ENCODE measurements at places on chromosomes 5 and 9. TPM values are rescaled to one million over a fixed set of nuclear protein-coding genes. Genes with fewer than 3 reads are reported as not detected.

DNA sequence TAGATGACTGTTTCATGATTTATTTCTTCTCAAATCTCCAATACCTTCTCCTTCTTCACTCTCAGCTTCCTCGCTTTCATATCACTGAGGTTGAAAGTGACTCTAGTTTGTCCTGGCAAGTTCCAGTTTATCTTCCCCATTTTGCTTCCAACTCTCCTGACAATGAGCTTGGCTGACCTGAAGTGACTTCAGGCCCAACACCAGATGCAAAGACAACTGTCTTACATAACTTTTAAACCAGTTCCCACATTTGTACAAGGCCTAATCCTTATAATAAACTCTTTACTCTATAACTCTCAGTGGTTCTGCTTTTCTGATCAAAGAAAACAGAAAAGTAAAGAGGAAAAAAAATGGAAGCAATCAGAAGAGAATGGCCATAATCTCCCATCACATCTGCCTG lies 22.0 kb downstream of the GNG10 start:
- H3K36me3 ChIP-seq = no peaks in the 10 kb centered on the region
- no peaks in the 10 kb centered on the region for H3K4me1 ChIP-seq
- no peak for DNase-seq
- H3K27ac ChIP-seq = no peak overlapping the region

- no peak overlapping the region for H3K4me3 ChIP-seq
- DNase-seq = no peak
- no peak overlapping the region for H3K27ac ChIP-seq
- no peaks in the 10 kb centered on the region for H3K27me3 ChIP-seq
- H3K36me3 ChIP-seq = no peaks in the 10 kb centered on the region
Observed at GRCh38 chr5:95925939-95926338, 35.7 kb downstream of the ELL2 start.

GRCh38 chr9:36318212-36318802 lies 60.1 kb upstream of the GNE start:
- DNase-seq = no peak
- no peaks in the 10 kb centered on the region for H3K36me3 ChIP-seq
- H3K27me3 ChIP-seq = no peaks in the 10 kb centered on the region
- H3K4me3 ChIP-seq = no peak overlapping the region
- H3K4me1 ChIP-seq = peaks cover 3% of the 10 kb centered on the region

DNA sequence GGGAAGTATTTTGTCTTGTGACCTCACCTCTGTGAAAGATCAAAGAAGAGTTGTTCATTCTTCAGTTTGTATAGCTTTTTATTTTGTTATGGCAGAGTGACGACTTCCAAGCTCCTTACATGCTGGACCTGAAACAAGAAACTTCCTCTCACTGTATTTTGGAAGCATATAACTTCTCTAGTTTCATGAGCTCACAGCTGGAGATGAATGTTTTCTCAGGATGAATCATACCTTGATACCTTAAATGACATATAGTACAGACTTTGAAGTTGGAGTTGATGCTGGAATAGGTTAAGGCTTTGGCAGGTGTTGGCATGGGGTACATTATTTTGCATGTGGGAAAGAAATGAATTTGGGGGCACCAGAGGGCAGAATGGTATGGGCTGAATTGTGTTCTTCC lies 112.5 kb downstream of the SLC25A46 start:
- no peaks in the 10 kb centered on the region for H3K27me3 ChIP-seq
- H3K4me1 ChIP-seq = no peaks in the 10 kb centered on the region
- H3K4me3 ChIP-seq = no peak overlapping the region
- no peak for DNase-seq
- H3K27ac ChIP-seq = no peak overlapping the region
- no peaks in the 10 kb centered on the region for H3K36me3 ChIP-seq

Gene PALM2AKAP2
- not detected for total RNA-seq

Gene ENHO
- total RNA-seq = not detected

Gene NMUR2
- not detected for total RNA-seq

DNA sequence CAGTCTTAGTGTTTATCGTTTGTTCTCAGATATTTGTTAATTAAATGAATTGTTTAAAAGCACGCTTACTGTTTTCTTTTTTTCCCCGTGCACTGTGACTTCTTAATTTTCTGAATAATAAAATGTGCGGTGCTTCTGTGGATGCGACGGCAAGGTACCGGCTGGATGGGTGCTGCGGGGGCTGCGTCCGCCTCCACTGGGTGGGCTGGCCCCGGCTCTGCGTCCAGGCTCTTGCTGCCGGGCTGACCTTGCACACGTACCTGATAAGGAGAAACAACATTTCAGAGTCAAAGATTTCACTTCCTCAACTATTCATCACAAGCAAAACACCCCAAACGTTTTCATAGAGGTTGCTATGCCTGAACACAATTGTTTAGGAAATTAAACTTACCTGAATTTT lies 404.0 kb upstream of the IRX1 start:
- peaks cover 3% of the 10 kb centered on the region for H3K4me1 ChIP-seq
- H3K27ac ChIP-seq = no peak overlapping the region
- H3K27me3 ChIP-seq = peaks cover 21% of the 10 kb centered on the region
- no peak overlapping the region for H3K4me3 ChIP-seq
- DNase-seq = no peak

Gene CARTPT
- total RNA-seq = not detected

GRCh38 chr9:130325921-130326320 lies 60.4 kb downstream of the HMCN2 start:
- DNase-seq = no peak
- peaks cover 28% of the 10 kb centered on the region for H3K27me3 ChIP-seq
- no peaks in the 10 kb centered on the region for H3K36me3 ChIP-seq
- H3K4me3 ChIP-seq = no peak overlapping the region

Gene NUTM2G
- total RNA-seq = not detected

- H3K36me3 ChIP-seq = no peaks in the 10 kb centered on the region
- no peak overlapping the region for H3K4me3 ChIP-seq
Observed at GRCh38 chr5:166382031-166382430, 1909.4 kb upstream of the WWC1 start.

Gene G3BP1
- 264 TPM for total RNA-seq

DNA sequence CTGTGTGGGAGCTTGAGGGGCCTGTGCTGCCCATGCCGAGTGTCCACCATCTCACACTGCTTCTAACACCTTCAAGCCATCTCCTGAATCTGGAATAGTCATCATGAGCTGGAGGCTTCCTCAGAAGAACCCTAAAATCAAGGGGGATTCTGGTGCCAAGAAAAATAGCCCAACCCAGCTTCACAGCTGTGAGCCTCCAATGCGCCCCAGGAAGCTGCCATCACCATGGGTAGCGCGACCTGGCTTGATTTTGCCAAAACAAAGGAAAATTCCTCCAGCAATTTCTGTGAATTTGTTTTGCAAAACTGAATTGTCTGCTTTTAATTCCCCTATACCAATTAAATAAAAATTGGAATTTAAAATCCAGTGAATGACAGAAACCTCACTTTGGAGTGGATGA lies 6.2 kb upstream of the TIFAB start:
- H3K4me3 ChIP-seq = no peak overlapping the region
- no peak for DNase-seq
- no peak overlapping the region for H3K27ac ChIP-seq

Gene AUH
- 12.7 TPM for total RNA-seq

DNA sequence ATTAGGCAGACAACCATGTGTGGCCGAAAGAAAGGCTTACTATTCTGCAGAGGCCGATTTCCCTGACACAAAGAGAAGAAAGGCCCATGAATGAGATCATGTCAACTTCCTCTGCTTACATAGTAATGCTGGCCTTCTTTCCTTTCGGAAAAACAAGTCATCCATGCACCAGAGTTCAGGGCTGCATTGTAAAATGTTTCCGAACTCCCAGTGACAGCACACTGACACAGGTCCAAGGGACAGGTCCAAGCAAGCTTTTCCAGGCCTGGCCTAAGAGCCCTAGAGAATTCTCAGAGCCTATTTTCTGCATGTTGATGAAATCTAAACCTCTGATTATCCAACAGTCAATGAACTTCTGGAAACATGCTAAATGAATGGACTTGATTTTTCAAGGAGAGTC lies 140.9 kb downstream of the ZNF608 start:
- no peaks in the 10 kb centered on the region for H3K36me3 ChIP-seq
- no peak overlapping the region for H3K4me3 ChIP-seq
- no peak for DNase-seq
- no peaks in the 10 kb centered on the region for H3K27me3 ChIP-seq

GRCh38 chr5:16894236-16895057 lies 41.6 kb downstream of the MYO10 start:
- H3K4me1 ChIP-seq = no peaks in the 10 kb centered on the region
- H3K27me3 ChIP-seq = peaks cover 15% of the 10 kb centered on the region
- DNase-seq = no peak
- H3K4me3 ChIP-seq = no peak overlapping the region
- no peaks in the 10 kb centered on the region for H3K36me3 ChIP-seq

DNA sequence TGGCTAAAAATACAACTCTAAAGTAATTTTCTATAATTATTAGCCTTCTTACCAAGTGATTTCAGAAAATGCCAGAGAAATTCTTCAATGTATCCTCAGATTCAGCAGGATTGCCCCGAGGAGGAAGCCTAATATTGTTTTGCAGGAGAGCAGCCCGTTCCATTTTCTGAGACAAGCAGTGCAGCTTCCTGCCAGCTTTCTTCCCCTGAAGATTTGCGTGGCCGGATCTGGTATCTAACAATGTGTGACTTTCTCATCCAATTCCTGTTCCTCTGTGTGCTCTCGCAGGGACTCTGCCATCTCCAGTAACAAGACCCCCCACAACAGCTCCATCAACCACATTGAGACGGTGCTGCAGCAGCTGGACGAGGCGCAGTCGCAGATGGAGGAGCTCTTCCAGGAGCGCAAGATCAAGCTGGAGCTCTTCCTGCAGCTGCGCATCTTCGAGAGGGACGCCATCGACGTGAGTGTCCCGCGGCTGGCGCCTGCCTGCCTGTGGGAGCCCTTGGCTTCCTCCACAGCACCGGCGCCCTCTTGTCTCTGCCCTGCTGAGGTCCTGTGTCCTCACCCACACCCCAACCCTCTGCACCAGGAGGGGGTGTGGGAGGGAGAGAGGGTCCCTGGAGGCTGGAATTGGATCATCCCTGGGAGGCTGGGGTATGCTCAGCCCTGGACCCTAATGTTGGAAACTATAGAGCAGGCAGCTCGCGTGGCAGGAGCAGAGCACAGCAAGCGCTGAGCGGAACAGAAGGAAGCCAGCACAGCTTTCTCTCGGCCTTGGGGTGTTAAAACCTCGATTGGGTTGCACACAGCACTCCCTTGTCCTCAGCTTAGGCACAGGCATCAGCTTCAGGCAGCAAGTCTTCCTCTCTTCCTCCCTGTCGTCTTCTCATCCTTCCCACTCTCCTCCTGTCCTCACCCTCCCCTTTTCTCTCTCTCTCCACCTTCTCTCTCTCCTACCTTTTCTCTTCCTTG lies 216.2 kb downstream of the TRIO start:
- no peak overlapping the region for H3K27ac ChIP-seq
- H3K36me3 ChIP-seq = no peaks in the 10 kb centered on the region
- peaks cover 26% of the 10 kb centered on the region for H3K27me3 ChIP-seq
- H3K4me1 ChIP-seq = no peaks in the 10 kb centered on the region

DNA sequence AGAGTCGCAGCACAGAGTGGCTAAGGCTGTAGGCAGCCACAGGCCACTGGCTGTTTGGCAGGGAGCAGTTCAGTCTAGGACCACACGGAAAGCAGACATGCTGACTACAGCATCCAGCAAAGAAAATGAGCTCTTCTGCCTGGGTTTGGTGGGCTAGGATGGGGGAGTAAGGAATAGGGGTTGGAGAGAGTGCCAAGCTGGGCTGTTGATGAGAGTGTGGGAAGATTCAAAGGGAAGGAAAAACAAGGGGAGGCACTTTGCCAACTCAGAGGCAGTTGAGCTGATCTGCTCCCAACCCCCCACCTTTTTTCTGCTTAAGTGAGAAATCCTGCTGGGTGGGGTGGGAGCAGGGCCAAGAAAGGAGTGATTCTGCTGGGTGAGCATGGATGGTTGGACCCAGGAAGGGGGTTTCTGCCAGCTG lies 35.9 kb downstream of the SVEP1 start:
- H3K27ac ChIP-seq = no peak overlapping the region
- H3K36me3 ChIP-seq = no peaks in the 10 kb centered on the region
- no peaks in the 10 kb centered on the region for H3K27me3 ChIP-seq
- H3K4me1 ChIP-seq = no peaks in the 10 kb centered on the region
- DNase-seq = no peak

GRCh38 chr5:543755-544674 lies 19.8 kb upstream of the SLC9A3 start:
- no peaks in the 10 kb centered on the region for H3K36me3 ChIP-seq
- peaks cover 57% of the 10 kb centered on the region for H3K4me1 ChIP-seq
- H3K4me3 ChIP-seq = no peak overlapping the region
- peaks cover 25% of the 10 kb centered on the region for H3K27me3 ChIP-seq
- DNase-seq = no peak

GRCh38 chr5:156707750-156708149 lies 142.3 kb upstream of the PPP1R2B start:
- H3K27ac ChIP-seq = no peak overlapping the region
- H3K27me3 ChIP-seq = no peaks in the 10 kb centered on the region
- no peaks in the 10 kb centered on the region for H3K4me1 ChIP-seq
- H3K36me3 ChIP-seq = no peaks in the 10 kb centered on the region
- H3K4me3 ChIP-seq = no peak overlapping the region

Gene GLRA1
- total RNA-seq = not detected

Gene C9orf153
- total RNA-seq = not detected

Gene GGTA1
- not detected for total RNA-seq

Gene NR2F1-AS1
- not detected for total RNA-seq

- H3K4me3 ChIP-seq = no peak overlapping the region
- no peak overlapping the region for H3K27ac ChIP-seq
- no peaks in the 10 kb centered on the region for H3K4me1 ChIP-seq
- H3K27me3 ChIP-seq = no peaks in the 10 kb centered on the region
- no peak for DNase-seq
- H3K36me3 ChIP-seq = no peaks in the 10 kb centered on the region
Observed at GRCh38 chr9:133763272-133764183, 25.4 kb upstream of the SARDH start.

- 0 out of 2 replicates have a peak, but pooled peaks cover 4% of the 10 kb centered on the region for H3K27me3 ChIP-seq
- no peaks in the 10 kb centered on the region for H3K4me1 ChIP-seq
- H3K36me3 ChIP-seq = no peaks in the 10 kb centered on the region
- DNase-seq = no peak
- H3K27ac ChIP-seq = no peak overlapping the region
Observed at GRCh38 chr5:82802954-82803353, 274.2 kb downstream of the TMEM167A start.

DNA sequence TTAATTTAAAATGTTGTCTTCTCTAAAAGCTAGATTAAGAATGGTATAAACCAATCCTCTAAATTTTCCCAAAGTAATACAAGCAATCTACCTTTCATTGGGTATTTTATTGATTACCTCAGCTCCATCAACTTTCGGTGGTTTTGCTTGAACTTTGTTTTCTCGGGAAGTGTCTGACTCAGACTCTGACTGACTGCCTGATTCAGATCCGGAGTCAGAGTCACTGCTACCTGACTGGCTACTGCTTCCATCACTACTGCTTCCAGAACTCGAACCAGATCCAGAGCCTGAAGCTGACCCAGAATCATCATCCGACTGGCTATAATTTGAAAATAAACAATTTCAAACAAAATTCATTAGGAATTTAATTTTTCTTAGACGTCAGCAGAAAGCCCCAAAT lies 24.0 kb downstream of the CHD1 start:
- H3K27ac ChIP-seq = no peak overlapping the region
- H3K27me3 ChIP-seq = no peaks in the 10 kb centered on the region
- no peak for DNase-seq
- H3K36me3 ChIP-seq = peaks cover 79% of the 10 kb centered on the region
- no peak overlapping the region for H3K4me3 ChIP-seq

Measured in K562 (cell line).